Glomerular endothelial cell (primary cell): ENCODE measurements at places on chromosomes 5 and 9. TPM values are rescaled to one million over a fixed set of nuclear protein-coding genes. Genes with fewer than 3 reads are reported as not detected.

Gene PLPP7
- 3.3 and 4.4 TPM in 2 replicates for total RNA-seq

Gene PCDHB2
- 0.12 and 0.15 TPM in 2 replicates for total RNA-seq

Gene HNRNPAB
- 106 and 146 TPM in 2 replicates for total RNA-seq

Gene RAB14
- total RNA-seq: 35.6 and 43.3 TPM in 2 replicates

Gene TRMT10B
- total RNA-seq: 4.8 and 8.6 TPM in 2 replicates

Gene GARIN3
- total RNA-seq: not detected in 2 replicates

Gene TRAF1
- total RNA-seq: 4.2 and 4.3 TPM in 2 replicates

Gene HMHB1
- not detected in 2 replicates for total RNA-seq
